ENCODE measurements at places on chromosomes 16 and 17.

- no peak for DNase-seq
Measured at GRCh38 chr17:67818110-67819002, 6.9 kb upstream of the BPTF start.

DNA sequence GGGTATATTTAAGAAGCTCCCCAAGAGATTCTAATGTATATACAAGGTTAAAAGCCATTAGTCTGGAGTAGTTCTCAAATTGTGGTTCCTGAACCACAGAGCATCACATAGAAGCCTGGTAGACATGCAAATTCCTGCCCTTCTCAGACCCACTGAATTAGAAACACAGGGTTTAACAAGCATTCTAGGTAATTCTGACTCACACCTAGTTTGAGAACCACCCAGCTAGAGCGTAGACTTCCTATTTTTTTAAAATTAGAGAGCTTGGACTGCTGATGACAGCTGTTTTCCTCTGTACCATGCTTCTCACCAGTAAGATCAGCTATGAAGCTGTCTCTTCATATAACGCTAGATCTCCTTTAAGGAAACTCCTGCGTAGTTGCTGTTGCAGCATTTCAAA, 50.6 kb downstream of the HS3ST3B1 start:
- no peak for DNase-seq

- no peak for DNase-seq
Measured at GRCh38 chr17:72764632-72765041, 327.9 kb downstream of the SLC39A11 start.

GRCh38 chr17:68785565-68786486, 169.4 kb downstream of the ABCA8 start:
- DNase-seq, result no peak

DNA sequence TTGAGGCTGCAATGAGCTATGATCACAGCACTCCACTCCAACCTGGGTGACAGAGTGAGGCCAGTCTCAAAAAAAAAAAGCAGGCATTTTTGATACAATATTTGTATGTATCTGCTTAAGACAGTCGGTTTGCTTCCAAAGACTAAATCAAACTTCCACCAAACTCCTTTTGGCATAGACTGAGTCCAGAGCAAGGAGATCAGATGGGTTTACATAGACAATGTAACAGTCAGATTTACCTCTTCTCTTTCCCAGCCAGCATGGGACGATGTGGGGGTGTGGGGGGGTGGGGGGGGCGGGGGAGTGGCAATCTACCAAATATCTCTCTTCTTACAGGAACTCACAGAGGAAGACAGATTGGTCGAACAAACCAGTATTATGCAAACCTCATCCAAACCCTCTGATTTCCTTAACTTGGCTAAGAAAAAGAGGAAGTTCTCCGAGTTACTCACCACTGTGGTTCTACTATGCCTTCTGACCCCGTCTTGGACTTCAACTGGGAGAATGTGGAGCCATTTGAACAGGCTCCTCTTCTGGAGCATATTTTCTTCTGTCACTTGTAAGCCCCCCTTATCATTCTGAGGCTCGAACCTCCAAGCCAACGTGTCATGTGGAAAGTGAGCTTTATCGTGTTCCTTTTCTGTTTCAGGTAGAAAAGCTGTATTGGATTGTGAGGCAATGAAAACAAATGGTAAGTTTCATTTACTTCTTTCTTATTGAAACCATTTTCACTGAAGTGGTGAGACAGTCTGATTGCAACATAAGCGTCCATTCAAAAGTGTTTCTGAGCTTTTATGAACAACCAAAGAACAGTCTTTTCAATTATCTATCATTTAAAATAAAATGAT, at the start of gene MILR1:
TSS of gene MILR1 (plus strand) at position 451 of the 848 bp plus-strand sequence. CDS start at position 505, 54 bp downstream.
- no peak for DNase-seq

DNA sequence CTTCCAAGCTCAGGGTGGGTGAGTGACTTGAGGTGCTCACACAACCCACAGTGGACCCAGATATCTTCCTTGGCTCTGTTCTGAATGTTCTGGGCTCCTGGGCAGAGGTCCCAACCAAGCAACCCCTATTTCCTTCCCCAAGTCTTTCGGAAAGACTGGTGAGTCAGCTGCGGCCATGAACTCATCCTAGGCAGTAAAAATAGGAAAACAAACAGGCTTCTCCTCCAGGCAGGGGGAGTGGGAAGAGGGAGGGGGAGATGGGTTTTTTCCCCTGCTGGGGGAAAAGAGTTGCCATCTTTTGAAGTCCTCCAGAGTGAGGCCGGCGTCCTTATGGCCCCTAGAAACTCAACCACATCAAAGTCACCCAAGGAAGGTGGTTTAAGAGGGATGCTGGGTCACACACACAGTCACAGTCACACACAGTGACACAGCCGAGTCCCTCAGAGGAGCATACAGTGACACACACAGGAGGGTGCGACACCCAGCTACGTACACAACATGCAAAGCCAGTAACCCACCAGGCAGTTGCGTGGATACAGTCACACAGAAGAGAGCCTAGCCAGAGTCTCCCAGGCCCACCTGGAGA, 16.0 kb upstream of the DLX4 start:
- DNase-seq, result no peak

- no peak for DNase-seq
Measured at GRCh38 chr16:88684569-88685155, 1.6 kb downstream of the SNAI3 start.

- no peak for DNase-seq
Measured at GRCh38 chr17:59330053-59330942, 1.2 kb upstream of the YPEL2 start.

DNA sequence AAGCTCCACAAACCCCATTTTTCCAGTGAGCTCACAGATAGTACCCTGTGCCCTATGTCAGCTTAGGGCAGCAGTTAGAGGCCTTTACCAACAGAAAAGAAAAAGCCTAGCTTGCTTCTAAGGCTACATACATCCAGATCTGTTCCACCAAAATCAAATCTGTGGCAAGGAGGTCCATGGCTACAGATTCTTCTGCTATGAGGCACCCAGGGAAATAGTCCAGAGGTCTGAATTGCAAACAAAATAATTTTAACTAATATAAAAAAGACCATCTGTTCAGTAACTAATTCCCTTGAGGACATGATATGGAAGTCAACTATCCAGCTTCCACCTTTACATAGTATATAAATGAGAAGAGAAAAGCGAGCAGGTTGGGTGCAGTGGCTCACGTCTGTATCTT, 129.3 kb downstream of the PARN start:
- DNase-seq, result no peak
